ENCODE measurements at places on chromosomes 7 and 10.

DNA sequence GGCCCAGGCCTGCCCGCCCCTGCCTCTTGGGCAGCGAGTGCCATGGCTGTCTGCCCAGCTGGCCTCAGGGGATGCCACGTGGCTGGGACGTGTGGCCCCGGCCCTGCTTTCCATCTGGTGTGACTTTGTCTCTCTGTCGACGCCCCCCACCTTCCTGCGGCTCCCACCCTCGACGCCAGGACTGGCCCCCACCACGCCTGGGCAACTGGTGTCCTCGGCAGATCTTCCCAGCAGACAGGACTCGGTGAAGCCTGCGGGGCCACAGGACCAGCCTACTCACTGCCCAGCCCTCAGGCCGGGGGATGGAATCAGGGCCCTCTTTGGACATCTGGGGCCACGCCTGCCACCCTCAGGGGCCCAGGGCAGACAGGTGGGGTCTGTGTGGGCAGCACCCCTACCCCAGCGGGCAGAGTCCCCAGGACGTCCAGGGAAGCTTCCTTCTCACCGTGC, 55.1 kb downstream of the UNCX start:
- DNase-seq, result no peak

- DNase-seq, result no peak
These were observed 135.5 kb upstream of the FRMD4A start for GRCh38 chr10:14466257-14466656.

- no peak for DNase-seq
These were observed 141.6 kb downstream of the CPEB3 start for GRCh38 chr10:92149261-92149660.

- no peak for DNase-seq
These were observed 150.6 kb downstream of the SDK1 start for GRCh38 chr7:3451701-3452100.

DNA sequence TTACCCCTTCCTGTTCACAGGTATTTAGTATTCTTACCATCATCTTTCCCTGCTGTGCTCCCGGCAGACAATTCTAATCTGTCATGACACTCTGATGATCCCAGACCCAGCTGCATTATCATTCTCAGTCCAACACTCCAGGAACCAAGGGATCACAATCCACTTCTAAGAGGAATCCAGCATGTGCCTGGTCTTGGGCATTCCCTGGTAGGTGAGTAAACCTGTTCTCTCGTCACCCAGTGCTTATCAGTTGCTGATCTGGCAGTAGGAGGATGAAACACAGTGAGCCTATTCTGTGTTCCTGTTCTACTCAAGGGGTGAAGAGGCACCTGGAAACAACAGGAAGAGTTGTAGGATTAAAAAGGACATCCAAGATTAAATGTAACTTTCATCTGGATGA, 1.3 kb upstream of the DMBT1 start:
- DNase-seq, result no peak

- DNase-seq, result no peak
These were observed 21.3 kb upstream of the LIPF start for GRCh38 chr10:88642963-88643362.

DNA sequence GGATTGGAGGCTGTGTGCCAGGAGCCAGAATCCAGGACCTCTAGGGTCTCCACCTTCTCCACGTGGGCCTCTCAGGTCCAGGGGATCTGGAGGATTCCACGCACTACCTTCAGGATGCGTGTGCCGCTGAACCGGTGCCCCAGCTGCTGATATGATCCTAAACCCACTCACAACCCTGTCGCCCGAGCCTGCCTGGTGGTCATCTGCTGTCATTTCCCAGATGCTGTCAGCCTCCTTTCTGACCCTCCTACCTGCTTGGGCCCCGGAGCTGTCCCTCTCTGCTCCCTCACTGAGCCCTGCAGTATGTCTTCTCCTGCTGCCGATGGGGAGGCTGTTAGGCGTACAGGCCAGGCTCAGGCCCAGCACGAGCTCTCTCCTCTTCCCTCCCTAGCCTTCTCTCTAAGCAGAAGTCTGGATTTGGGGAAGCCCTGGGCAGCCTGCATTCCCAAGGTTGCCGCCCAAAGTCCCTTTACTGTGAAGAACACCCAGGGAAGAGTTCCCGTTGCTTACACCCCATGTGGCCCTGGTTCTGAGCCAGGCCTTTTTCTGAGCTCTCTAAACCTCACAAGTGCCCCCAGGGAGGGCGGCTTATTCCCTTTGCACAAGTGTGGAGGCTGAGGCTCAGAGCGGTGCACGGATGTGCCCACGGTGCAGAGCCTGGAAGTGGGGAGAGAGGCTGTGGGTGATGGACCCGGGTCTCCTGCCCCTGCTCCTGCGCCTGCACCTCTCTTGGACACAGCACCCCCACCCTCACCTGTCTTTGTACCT, 30.8 kb upstream of the ZNF488 start:
- DNase-seq, result no peak

DNA sequence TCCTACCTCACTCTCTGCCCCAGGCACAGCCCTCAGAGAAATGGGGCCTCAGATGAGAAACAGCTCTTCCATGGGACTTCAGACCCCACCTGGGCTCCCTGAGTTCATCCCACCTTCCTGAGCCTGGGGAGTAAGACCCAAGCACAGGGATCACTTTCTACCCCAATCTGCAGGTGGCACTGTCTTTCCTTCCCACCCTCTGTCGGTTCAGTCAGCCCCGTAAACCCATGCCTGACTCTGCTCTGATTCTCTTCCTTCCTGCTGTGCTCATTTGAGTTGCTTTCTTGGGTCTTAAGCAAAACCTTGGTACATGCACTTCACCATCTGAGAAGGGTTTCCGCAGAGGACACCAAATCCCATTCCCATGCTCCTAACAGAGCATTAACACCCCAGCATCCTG, 306.4 kb upstream of the CDC14C start:
- no peak for DNase-seq

GRCh38 chr7:33796538-33796937, 108.8 kb upstream of the BMPER start:
- no peak for DNase-seq

DNA sequence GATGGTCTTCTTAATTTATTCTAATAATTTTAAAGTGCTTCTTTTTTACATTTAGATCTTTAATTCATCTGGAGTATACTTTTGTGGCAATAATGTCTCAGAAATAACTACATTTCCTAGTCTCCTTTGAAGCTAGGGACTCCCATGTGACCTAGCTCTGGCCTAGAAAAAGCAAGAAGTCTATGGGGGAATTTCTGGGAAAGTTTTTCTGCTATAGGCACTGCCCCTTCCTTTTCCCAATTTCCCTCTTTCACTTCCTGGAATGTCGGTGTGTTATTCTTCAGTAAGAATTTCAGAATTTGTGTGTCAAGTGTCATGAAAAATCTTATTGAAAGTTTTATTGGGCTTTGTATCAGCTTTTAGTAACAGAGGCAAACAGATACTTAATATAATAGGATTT, 94.6 kb upstream of the LRRC4 start:
- DNase-seq, result no peak

DNA sequence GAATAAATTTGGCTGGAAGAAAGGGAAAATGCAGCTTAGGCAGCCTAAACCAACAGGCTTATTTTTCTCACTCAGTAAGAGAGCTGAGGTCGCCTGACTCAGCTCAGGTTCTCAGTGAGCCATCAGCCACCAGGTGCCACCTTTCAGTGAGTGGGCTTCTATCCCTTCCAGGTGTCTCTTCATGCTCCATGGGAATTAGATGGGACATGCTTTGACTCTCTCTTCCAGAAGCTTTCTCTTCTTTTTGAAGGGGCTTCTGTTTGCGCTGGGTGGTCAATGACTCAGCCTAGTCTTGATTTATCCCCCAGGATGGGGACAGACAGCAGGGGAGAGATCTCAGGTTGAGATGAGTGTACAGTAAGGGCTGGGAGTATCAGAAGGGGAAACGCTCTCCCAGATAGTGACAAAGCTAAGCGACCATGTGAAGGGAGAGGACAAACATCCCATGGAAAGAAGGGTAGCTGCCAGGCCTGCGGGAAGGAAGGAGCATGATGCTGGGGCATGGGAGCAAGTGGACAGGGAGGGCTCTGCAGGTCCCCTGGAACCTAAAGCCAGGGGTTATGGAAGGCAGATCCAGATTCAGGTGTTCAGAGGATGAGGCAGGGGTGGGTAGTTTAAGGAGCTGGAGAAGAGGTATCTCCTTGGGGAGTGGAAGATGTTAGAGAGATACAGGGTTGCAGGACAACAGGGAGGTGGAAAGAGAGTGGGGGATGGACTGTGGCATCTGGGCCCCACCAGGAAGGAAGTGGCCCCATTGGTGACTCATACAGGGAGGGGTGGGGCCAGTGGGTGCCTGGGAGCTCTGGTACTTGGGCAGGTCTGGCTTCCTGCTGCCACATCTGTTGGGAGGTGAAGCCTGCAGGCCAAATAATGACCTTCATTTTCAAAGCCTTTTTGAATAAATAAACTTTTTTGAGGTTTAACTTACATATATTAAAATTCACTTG, 32.5 kb downstream of the OGDH start:
- peak; percentile 87 for DNase-seq

- no peak for DNase-seq
These were observed 192.9 kb downstream of the TSPAN12 start for GRCh38 chr7:120665068-120665467.

GRCh38 chr7:4069268-4070095, 612.6 kb upstream of the FOXK1 start:
- peak; percentile 26 for DNase-seq

DNA sequence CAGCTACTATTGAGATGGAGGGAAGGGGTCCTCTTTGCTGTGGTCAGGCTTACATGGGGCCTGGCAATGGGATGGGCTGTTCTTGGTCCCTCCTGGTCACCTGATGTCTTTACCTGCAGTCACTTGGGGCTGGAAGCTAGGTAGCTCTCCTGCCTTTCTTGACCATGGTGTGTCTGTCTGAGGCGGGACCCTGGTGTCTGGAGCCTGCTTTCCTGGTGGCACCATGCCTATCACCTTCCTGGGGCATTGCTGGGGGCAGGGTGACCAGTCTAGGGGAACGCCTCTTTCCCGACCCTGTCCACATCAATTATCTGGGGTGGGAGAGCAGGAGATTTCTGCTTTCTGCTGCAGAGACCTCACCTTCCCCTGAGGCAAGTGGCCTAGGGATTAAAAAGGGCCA, 55.6 kb downstream of the ARHGAP22 start:
- DNase-seq, result no peak

DNA sequence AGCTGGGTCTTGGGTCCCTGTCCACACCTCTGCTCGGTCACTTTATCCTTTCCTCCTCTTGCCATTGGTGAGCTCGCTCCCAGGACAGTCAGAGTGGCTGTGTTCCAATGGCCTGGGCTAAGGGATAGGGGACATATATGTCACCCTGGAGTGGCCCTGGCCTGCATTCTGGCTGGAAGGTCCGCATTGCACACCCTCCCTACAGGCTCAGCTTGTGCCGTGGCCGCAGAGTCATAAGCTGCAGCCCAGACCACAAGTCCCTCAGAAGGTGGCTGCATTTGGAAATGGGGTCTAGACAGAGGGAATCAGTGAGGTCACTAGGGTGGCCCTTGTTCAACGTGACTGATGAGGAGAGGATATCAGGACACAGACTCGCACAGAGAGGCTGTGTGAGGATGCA, 363.8 kb upstream of the SHH start:
- no peak for DNase-seq

GRCh38 chr7:128151635-128152034, 89.4 kb upstream of the LEP start:
- no peak for DNase-seq

- no peak for DNase-seq
These were observed 91.5 kb downstream of the JAZF1 start for GRCh38 chr7:28088901-28089714.

DNA sequence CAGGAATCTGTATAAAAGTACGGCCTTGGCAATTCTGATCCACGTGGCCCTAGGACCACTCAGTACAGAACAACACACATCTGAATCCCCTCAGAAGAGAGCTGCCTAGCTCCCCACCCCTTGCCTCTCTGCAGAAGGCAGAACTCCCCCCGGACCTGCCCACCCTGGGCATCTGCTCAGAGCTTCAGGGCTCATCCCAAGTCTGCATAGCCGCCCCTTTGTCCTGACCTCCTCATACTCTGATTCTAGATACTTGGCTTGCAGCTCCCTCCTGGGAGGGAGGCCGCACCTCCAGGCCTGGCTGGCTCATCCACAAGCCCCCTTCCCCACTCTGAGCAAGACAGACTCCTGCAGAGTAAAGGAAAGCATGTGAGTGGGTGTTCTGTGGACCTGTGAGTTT, 49.6 kb downstream of the GRID1 start:
- DNase-seq, result no peak

- DNase-seq, result no peak
These were observed 50.8 kb downstream of the GSDME start for GRCh38 chr7:24706211-24707170.

DNA sequence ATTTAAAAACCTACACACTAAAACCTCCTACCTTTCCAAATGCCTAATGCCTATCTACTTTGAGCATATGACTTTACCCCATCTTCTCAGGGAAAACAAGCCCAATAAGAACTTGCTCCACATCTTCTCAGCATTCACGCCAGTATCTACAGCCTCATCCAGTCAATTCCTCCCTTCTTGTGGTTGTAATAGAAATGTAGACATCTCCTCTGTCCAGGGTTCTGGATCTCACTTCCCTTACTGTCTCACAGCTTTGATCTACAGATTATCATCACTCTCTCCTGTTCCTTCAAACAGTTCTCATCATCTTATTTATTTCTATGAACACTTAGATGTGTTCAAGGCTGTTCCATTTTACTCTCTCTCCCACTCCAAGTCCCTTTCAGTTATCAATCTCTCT, 70.4 kb upstream of the NOBOX start:
- no peak for DNase-seq

DNA sequence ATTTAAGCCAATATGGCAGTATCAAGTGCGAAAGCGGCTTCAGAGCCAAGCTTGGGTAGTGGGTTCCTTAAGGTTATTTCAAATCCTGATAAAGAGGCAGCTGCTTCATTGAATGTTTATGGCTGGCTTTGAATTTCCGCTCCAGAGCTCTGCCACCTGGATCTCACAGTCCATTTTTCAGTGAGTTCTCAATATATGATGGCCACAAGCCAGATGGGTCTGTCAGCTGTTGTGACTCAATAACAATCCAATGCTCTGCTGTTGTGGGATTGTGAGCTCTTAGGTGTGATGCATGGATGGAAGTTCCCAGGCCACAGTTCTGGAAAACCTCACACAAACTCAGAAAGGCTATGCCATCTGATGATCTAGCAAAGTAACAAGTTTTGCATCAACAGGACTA, 743.8 kb upstream of the LRRN3 start:
- DNase-seq, result no peak

DNA sequence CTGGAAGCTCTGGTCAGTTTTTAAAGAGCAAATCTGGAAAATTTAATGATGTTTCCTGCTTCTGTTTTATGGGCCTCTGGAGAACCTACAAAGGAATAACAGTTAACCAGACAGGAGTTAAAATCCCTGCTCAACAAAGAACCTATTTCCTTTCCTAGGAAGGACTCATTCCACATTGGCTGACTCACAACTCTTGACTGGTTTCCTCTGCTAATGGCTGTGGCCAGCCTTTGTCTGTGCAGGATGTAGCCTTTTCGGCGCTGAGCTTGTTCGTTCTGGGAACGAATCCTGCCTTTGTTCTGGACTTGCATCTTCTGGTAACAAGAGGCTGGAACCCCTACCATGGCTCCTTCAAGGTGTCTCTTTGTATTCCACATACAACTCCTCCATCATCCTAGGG, 112.8 kb upstream of the PDCD4 start:
- DNase-seq, result no peak
